ENCODE measurements at places on chromosomes 7 and 10. TPM values are rescaled to one million over a fixed set of nuclear protein-coding genes. Genes with fewer than 3 reads are reported as not detected.

- DNase-seq: no peak
- H3K4me1 ChIP-seq: no peaks in the 10 kb centered on the region
- no peak overlapping the region for H3K27ac ChIP-seq
- no peaks in the 10 kb centered on the region for H3K27me3 ChIP-seq
Observed at GRCh38 chr7:68176974-68177373, 1180.3 kb downstream of the TYW1 start.

DNA sequence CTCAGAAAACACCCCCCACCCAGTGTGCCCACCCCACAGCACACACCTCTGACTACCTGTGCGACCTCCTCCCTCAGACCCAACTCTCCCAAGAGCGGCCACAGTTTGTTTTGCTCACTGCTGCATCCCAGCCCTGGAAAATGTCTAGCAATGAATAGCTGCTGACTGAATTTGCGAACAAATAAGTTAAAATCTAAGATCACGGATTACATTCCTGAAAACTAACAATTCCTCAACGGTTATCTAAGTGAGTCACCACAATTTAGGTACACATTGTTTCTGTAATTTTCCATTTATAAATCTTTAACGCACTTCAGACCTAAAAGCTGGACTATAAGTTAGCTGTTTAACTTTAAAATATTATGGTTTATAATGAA lies 235.2 kb downstream of the ZMYND11 start:
- H3K4me1 ChIP-seq: no peaks in the 10 kb centered on the region
- H3K36me3 ChIP-seq: peaks cover 2% of the 10 kb centered on the region
- H3K4me3 ChIP-seq: no peak overlapping the region
- H3K27me3 ChIP-seq: no peaks in the 10 kb centered on the region
- H3K27ac ChIP-seq: no peak overlapping the region

DNA sequence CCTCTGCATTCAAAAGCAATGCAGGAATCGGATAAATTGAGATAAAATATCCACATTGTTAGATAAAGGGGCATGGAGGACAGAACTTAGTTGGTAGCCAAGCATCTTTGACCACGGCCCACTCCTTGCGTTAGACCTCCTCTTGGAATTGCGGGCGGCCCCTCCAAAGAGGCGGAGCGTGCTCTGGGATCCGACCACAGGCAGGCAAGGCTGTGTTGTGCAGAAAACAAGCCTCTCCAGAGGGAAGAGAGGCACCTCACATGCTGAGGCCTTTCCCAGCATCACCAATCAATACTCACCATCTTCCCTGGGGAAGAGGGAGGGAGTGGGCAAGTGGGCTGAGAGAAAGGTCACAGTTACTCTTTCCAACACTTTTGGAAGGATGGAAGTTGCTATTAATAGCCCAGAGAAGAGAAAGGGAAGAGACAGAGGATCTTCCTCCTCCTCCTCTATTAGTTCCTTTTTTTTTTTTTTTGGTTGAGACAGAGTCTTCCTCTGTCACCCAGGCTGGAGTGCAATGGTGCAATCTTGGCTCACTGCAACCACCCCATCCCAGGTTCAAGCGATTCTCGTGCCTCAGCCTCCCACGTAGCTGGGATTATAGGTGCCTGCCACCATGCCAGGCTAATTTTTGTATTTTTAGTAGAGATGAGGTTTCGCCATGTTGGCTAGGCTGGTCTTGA lies 49.7 kb upstream of the NRF1 start:
- H3K36me3 ChIP-seq: no peaks in the 10 kb centered on the region
- no peak for DNase-seq
- H3K4me3 ChIP-seq: no peak overlapping the region
- no peak overlapping the region for H3K27ac ChIP-seq
- H3K4me1 ChIP-seq: no peaks in the 10 kb centered on the region

- H3K27me3 ChIP-seq: no peaks in the 10 kb centered on the region
- peak; percentile 88 for DNase-seq
- peak overlapping the region; percentile 94 for H3K27ac ChIP-seq
- H3K4me1 ChIP-seq: peaks cover 63% of the 10 kb centered on the region
- H3K36me3 ChIP-seq: peaks cover 19% of the 10 kb centered on the region
- no peak overlapping the region for H3K4me3 ChIP-seq
Observed at GRCh38 chr10:104260775-104261115, 6.1 kb downstream of the GSTO1 start.

- no peaks in the 10 kb centered on the region for H3K27me3 ChIP-seq
- H3K36me3 ChIP-seq: no peaks in the 10 kb centered on the region
- H3K4me1 ChIP-seq: no peaks in the 10 kb centered on the region
Observed at GRCh38 chr10:116665541-116666125, 44.9 kb downstream of the PNLIPRP2 start.

The CDC14C gene
- not detected for total RNA-seq

DNA sequence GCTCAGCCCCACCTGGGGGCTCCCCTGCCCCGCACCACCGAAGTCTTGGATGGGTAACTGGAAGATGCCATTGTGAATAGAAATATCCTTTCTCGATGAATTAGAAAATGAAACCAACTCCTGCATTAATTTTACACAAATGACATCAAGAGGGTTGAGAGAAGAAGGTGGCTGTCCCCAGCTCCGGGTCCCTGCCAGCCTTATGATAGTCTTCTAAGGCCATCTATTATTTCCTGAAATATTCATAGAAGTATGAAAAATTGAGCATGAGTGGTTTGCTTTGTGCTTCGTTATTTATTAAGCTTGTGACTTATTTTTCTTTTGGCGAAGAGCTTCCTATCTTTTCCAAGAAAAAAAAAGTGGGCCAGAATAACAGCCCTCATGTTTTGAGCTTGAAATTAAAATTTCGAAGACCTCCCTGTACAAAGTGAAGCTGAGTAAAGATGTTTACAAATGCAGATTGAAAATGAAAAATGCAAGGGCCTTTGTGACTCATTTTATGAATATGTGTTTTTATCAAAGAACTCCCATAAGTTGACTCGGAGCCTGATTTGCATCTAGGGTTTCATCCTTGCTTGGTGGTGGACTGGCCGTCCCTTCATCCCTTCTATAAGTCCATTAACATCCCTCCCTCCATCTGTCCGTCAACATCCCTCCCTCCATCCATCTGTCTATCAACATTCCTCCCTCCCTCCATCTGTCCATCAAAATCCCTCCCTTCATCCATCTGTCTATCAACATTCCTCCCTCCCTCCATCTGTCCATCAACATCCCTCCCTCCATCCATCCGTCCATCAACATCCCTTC lies 20.5 kb upstream of the CFAP46 start:
- H3K27ac ChIP-seq: no peak overlapping the region
- peaks cover 2% of the 10 kb centered on the region for H3K27me3 ChIP-seq
- no peak for DNase-seq

DNA sequence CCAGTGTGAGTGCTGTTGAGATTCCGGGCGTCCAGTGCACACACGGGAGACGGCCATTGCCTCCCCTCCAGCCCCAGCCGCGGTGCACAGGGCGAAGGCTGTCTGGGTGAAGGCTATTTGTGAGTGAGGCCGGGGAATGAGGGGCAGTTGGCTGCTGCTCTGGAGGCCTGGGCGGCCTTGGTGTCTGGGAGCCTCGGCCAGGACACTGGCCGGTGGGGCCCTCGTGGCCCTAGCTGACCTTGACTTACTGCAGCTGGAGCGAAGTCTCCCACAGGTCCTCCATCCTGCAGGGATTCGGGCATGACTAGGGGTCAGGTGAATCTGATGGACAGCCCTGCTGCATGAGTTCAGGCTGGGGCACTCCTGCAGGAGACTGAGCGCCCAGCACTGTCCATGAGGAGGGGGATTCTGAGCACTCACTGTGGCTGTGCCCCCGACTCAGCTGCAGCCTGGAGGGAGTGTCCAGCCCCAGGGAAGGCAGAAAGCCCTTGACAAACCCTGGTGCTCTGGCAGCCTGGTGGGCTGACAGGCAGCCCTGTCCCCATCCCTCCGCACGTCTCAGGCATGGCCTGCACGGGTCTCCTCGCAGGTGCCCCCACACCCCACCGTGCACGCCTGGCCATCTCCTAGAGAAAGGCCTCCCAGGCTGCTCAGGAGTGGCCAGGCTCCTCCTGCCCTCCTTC lies 52.7 kb upstream of the FAM20C start:
- peaks cover 4% of the 10 kb centered on the region for H3K27me3 ChIP-seq
- no peaks in the 10 kb centered on the region for H3K36me3 ChIP-seq
- H3K4me3 ChIP-seq: no peak overlapping the region
- no peaks in the 10 kb centered on the region for H3K4me1 ChIP-seq

The DGKB gene
- total RNA-seq: not detected

- H3K36me3 ChIP-seq: no peaks in the 10 kb centered on the region
- H3K27me3 ChIP-seq: no peaks in the 10 kb centered on the region
- no peak overlapping the region for H3K4me3 ChIP-seq
- peaks cover 10% of the 10 kb centered on the region for H3K4me1 ChIP-seq
- DNase-seq: no peak
- H3K27ac ChIP-seq: no peak overlapping the region
Observed at GRCh38 chr10:118873738-118874105, 119.0 kb upstream of the CACUL1 start.

The GPR15LG gene
- not detected for total RNA-seq

- no peak overlapping the region for H3K27ac ChIP-seq
- DNase-seq: no peak
- H3K4me1 ChIP-seq: peaks cover 17% of the 10 kb centered on the region
- H3K4me3 ChIP-seq: no peak overlapping the region
- peaks cover 21% of the 10 kb centered on the region for H3K36me3 ChIP-seq
- H3K27me3 ChIP-seq: no peaks in the 10 kb centered on the region
Observed at GRCh38 chr10:73789659-73790055, 4.3 kb downstream of the ZSWIM8 start.

- no peaks in the 10 kb centered on the region for H3K27me3 ChIP-seq
- H3K36me3 ChIP-seq: no peaks in the 10 kb centered on the region
- no peak overlapping the region for H3K27ac ChIP-seq
- H3K4me1 ChIP-seq: no peaks in the 10 kb centered on the region
Observed at GRCh38 chr10:53667063-53667462, 894.5 kb upstream of the MBL2 start.

- no peak overlapping the region for H3K27ac ChIP-seq
- H3K4me1 ChIP-seq: peaks cover 6% of the 10 kb centered on the region
- no peak overlapping the region for H3K4me3 ChIP-seq
- no peaks in the 10 kb centered on the region for H3K36me3 ChIP-seq
- no peaks in the 10 kb centered on the region for H3K27me3 ChIP-seq
- no peak for DNase-seq
Observed at GRCh38 chr7:75740846-75741497, 2.2 kb upstream of the HIP1 start.

- H3K4me3 ChIP-seq: peak overlapping the region; percentile 74
- H3K4me1 ChIP-seq: peaks cover 14% of the 10 kb centered on the region
- peak overlapping the region; percentile 9 for H3K27ac ChIP-seq
- DNase-seq: no peak
- no peaks in the 10 kb centered on the region for H3K36me3 ChIP-seq
Observed at GRCh38 chr10:99430116-99430450, 341 bp downstream of the GOT1 start.

The CAV1 gene
- 1,483 TPM for total RNA-seq

The GLUD1 gene
- total RNA-seq: 86.6 TPM

DNA sequence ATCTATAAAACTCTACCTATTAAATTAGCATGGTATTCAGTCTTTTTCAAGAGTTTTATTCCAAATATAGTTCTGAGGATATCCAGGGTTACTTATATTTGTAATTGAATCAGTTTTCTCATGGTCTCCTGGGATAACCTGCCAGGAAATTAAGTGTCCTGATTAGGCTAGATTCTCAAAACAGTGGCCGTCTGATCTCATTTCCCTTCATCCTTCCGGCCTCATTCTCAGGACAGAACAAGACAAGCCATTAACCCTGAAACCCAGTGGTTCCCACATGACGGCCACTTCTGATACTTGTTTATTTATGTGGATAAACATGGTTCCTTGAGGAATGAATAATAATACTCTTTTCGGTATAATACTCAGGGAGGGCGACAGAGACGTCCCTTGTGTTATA lies 417.6 kb upstream of the POT1 start:
- peaks cover 12% of the 10 kb centered on the region for H3K4me1 ChIP-seq
- H3K27ac ChIP-seq: peak overlapping the region; percentile 53
- no peaks in the 10 kb centered on the region for H3K36me3 ChIP-seq
- H3K4me3 ChIP-seq: no peak overlapping the region

DNA sequence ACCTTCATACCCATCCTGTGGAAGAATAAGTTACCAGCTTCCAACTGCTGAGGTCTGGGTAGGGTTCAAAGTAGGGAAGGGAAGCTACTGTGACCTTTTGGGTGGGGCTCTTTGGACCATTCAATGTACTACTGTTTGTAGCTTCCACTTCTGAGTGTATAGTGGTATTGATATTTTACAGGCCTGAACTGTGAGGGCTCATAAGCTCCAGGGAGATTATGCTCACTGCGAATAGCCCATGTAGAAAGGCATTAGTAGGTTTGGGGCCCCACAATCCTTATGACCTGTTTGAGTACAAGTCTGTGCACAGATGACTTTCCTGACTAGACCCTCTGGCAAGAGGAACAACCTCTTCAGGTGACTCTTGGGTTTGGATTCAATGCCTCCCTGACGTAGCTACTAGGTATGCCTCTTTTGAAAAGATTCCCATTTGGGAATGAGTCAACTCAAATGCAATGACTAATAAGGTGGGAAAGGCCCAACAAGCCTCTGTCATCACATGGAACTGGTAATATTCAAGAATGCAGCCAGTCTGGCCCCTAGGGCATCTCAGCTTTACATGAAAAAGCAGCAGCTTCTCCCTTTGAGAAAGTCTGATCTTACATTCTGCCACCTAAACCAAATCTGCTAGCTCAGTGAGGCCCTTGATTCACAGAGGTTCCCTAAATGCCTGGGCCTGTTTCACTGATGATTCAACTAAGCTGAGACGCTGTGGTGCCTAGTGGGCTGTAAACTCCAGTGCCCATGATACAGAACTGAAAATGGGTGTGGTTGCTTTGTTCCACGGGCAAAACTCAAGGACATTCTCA lies 79.8 kb downstream of the ABI1 start:
- no peaks in the 10 kb centered on the region for H3K36me3 ChIP-seq
- no peaks in the 10 kb centered on the region for H3K27me3 ChIP-seq
- H3K4me3 ChIP-seq: no peak overlapping the region

DNA sequence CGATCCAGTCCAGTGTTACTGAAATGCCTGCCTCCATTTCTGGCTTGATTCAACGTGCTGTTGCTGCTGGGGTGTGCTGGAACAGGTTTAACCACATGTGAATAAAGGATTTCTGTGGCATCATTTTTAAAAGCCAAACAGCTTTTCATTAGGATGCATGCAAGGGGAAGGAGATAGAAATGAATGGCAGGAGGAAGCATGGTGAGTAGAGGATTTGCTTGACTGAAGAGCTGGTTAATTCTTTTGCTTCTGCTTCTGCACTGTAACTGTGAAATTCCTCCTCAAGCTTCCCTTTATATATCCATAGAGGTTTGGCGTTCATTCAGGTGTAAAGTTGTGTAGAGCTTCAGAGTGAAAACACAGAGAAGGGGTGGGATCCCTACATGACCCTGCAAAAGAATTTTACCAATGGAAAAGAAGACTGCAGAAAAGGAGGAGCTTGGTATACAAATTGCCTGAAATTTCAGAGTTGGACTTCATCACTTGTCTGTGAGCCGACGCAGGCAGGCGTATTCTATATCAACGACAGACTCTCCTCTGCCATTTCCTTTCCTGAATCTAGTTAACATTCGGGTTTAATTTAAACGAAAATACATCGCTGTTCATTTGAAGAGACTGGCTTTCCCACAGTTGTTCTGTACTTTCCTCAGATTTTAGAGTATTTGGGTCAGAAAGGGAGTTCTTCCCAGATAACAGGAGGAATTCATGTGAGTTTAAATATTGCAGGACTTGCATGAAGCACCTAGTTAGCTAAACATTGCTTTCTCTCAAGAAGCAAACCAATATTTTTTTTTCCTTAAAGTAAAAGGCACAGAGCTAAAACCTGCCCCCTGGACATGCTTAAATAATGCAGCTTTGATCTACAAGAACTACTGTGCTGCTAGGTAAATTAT lies at the start of gene SOSTDC1:
Gene SOSTDC1, minus strand, starts transcription at position 270 of the 893 bp plus-strand sequence. Its CDS starts 70 bp downstream, at position 200.
- peaks cover 6% of the 10 kb centered on the region for H3K27me3 ChIP-seq
- H3K4me3 ChIP-seq: no peak within 1 kb of the TSS
- H3K36me3 ChIP-seq: no peaks in the 10 kb centered on the region
- DNase-seq: peak; percentile 37
- no peaks in the 10 kb centered on the region for H3K4me1 ChIP-seq

GRCh38 chr10:58645416-58646146 lies 132.9 kb downstream of the BICC1 start:
- H3K4me3 ChIP-seq: no peak overlapping the region
- no peaks in the 10 kb centered on the region for H3K27me3 ChIP-seq

The NXPH1 gene
- total RNA-seq: not detected
